ENCODE measurements at places on chromosomes 5 and 9.

DNA sequence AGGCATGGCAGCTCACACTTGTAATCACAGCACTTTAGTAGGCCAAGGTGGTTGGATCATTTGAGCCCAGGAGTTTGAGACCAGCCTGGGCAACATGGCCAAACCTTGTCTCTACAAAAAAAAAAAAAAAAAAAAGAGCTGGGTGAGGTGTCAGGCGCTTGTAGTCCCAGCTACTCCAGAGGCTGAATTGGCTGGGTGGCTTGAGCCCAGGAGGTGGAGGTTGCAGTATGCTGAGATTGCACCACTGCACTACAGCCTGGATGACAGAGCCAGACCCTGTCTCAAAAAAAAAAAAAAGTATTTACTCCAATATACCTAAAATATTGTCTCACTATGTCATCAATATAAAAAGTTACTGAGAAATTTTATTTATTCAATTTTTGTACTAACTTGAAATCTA, 2.8 kb downstream of the SCAI start:
- no peak for DNase-seq

GRCh38 chr5:151338734-151339133, 8.6 kb downstream of the SLC36A2 start:
- DNase-seq = no peak

DNA sequence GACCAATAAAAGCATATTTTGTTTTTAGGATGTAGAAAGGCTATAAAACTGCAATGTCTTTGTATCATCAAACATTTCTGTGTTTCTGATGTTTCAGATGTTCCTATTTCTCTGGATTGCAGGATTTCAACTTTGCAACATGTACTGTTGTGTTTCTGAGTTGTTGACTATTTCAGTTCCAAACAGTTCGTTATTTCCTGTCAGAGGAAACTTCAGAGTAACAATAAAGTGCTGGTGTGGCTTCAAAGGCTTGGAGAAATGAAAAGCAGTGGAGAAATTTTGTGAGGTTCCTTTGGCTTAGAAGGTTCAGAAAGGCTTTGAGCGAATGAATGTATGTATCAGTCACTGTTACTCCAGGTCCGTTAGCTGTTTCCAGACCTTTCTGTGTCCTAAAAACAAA, 17.2 kb downstream of the TJP2 start:
- no peak for DNase-seq

- DNase-seq = no peak
These were observed 10.7 kb upstream of the FAM193B start for GRCh38 chr5:177565046-177565445.

DNA sequence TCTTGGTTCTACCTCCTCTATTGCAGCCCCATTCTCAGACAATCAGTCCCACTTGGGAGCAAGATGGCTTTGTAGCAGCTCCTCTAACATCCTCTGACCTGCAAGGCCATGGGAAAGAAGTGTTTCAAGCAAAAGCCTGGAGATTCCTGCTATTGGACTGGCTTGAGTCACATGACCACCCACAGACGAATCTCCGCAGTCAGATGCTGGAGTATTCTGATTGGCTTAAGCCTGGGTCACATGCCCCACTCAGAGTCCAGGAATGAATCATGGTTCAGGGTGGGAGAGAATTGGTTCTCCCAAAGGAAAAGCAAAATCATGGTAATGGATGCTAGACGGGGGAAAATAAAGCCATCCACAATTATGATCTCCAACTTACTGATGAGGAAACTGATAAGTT, 22.6 kb upstream of the LMX1B start:
- no peak for DNase-seq

- DNase-seq = no peak
These were observed 129.1 kb downstream of the RAB3C start for GRCh38 chr5:58711965-58712364.
